Stimulated activated CD8-positive, alpha-beta memory T cell treated with anti-CD3 and anti-CD28 coated beads, Interleukin-7, amount 100 ng/mL, for 4 hours (primary cell): ENCODE measurements at places on chromosomes 12 and 14.

DNA sequence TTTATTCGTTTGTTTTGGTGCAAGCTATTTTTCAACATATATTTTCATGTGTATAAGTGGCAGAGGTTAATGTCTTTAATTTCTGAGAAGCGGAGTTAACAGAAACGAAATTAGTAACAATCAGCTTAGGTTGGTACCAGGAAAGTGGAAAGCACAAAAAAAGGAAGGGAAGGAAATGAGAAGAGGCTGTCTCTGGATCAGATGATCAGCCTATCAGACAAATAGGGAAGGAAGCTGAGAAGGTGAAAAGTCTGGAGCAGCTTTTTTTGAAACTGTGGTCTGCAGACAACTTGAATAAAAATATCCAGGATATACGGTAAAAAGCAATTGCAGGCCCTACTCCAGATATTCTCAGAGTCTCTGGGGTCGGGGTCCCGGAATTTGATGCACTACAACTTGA lies 265.0 kb downstream of the SSPN start:
- no peak for DNase-seq

- no peak for DNase-seq
These were observed 27.7 kb downstream of the PPP4R3A start for GRCh38 chr14:91482263-91483013.

- no peak for DNase-seq
These were observed 1428.3 kb downstream of the AACS start for GRCh38 chr12:126493366-126494108.

- DNase-seq, result no peak
These were observed 5.4 kb downstream of the USP44 start for GRCh38 chr12:95545731-95546490.

DNA sequence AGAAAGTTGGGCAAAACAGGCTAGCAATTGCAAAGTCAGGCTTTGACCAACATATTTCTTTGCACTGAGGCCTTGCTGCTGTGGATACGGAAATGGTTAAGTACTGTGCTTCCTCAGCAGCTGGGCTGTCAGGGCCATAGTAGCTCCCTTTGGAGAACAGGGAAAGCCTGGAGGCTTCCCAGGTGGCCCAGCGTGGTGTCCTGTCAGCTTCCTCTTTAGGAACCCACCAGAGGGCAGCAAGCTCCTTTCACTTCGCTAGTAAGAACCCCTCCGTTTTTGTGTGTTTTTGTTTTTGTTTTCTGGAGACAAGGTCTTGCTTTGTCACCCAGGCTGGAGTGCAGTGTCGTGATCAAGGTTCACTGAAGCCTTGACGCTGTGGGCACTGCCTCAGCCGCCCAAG lies 1.7 kb upstream of the CFAP251 start:
- DNase-seq, result no peak

- no peak for DNase-seq
These were observed 35.4 kb upstream of the TMEM179 start for GRCh38 chr14:104639885-104640548.
